Smooth muscle cell of bladder (primary cell): ENCODE measurements at places on chromosomes 5 and 9. TPM values are rescaled to one million over a fixed set of nuclear protein-coding genes. Genes with fewer than 3 reads are reported as not detected.

Gene BRD9
- total RNA-seq, result 42.4 and 45.2 TPM in 2 replicates

Gene SLC34A1
- total RNA-seq, result not detected in 2 replicates

Gene MYORG
- total RNA-seq, result 0.43 and 0.55 TPM in 2 replicates

Gene BNC2
- total RNA-seq, result 27.5 and 27.6 TPM in 2 replicates

Gene PCDHGB6
- total RNA-seq, result 2.7 and 3.1 TPM in 2 replicates

Gene CLIC3
- 5.0 and 7.8 TPM in 2 replicates for total RNA-seq
